ENCODE measurements at places on chromosomes 4 and X.
A peak's percentile ranks its signal among the peaks of the same experiment; 100 is the strongest.

DNA sequence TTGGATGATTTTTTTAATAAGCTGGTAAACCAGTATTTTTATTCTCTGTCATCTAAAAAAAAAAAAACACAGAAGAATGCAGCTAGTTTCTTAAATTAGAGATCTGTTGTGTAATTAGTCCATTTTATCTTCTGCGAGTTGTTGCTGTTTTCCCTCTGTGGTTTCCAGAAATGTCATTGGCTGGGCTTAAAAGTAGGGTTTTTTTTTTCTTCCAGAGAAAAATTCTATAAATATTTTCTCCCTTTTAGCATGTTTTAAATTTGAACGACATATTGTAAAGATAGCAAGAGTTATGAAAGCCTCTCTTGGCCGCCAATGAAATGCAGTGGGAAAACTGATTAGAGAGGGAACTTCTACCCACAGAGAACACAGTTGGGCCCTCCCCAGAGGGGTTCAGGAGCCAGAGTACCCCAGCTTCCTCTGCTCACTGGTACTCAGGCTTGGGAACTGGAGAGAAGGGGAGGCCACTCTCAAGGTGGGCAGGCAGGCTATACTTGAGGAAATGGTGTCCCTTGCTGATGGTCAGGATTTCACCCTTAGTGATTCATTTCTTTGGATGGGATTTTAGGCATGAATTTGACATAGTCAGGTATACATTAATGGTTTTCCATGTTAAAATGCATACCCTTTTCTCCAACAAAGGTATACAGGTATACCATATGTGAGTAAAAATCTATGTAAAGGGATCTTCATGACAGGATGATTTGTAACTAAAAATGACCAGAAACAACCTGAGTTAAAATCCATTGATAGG lies 166.1 kb downstream of the BCOR start:
- DNase-seq, result no peak

DNA sequence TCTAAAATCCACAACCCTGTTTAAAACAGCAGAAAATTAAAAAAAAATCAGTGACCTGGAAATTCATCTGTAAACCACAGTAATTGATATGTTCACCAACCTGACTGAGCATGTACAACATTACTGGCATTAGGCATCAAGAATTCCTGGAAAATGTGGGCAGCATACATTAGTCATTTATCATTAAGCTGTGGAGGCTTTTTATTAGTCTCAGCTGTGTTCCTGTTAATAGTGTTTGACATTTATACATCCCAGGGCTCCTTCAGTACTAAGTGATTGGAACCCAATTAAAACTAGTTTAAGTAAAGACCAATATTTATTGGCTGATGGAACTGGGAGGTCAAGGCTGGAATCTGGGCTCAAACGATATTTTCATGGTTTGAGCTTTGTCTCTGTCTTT lies 227.3 kb upstream of the GIMD1 start:
- DNase-seq, result no peak

DNA sequence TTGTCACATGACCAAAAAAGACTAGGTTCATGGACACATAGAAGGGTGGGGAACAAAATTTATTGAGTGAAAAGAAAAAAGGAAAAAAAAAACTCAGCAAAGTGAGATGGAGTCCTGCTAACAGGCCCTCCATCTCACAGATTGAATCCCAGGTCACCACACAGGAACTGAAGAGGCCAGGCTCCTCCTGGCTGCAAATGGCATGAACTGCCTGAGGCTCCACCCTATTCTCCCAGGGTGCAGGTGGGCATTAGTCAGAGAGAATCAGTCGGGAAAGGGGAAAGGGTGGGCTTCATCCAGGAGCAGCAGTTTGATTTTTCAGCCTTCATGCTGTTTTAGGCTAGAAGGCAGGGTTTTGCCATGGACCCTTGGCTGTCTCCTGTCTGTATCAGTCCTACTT lies 128.5 kb upstream of the GRID2 start:
- DNase-seq, result no peak

DNA sequence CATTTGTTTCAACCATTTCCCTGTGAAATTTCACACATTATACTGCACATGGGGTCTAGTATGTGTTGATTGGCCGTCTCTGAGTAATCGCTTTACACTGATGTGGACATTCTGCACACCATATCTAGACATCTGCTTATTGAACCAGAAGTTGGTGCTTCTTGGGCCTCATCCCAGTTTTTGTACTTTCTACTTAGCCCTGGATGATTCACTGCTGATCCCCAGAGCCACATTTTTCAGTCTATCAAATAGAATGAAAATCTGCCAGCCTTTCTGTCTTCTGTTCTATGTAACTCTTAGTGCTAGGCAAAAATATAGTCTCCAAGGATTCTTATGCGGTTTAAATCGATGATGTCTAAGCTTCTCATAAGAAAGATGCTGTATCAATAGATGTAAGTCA lies 40.5 kb upstream of the RELL1 start:
- no peak for DNase-seq

DNA sequence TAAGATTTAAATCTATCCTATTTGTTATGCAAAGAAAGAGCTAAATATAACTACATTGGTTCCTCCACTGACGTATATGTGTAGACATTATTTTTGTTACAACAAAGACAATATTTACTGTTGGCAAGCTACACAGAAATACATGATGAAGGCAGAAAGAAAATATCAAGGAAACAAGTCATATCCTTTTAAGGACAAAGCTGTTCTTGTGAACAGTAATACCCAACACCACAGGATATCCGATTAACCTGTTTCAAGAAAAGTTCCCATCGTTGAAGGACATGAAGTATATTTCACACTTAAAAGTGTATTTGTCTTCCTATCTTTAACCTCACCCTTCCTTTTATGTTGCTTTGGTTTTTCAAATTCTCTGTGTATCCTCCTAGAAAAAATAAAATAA lies 235.8 kb upstream of the AADAT start:
- DNase-seq, result no peak

- DNase-seq, result no peak
Observed at GRCh38 chr4:55311792-55312488, 34.1 kb upstream of the SRD5A3 start.

- DNase-seq, result no peak
Observed at GRCh38 chrX:46152756-46153155, 392.5 kb downstream of the ZNF674 start.

DNA sequence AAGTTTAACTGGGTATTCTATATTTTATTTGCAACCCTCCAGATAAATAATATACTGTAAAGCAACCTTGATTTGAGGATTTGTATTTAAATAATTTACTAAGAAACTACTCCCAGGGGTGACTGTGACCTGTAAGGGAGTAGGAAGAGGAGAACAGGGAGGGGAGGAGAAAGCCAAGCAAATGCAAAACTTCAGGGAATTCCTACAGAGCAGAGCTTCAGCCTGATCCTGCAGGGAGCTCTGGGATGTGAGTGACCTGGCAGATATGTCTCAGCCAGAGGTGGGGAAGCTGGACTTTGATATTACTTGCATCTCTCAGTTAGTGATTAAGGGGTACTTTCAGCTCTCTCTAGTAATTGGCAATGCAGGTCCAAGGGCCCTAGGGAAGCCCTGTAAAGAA lies 302.0 kb downstream of the FRMPD4 start:
- no peak for DNase-seq

DNA sequence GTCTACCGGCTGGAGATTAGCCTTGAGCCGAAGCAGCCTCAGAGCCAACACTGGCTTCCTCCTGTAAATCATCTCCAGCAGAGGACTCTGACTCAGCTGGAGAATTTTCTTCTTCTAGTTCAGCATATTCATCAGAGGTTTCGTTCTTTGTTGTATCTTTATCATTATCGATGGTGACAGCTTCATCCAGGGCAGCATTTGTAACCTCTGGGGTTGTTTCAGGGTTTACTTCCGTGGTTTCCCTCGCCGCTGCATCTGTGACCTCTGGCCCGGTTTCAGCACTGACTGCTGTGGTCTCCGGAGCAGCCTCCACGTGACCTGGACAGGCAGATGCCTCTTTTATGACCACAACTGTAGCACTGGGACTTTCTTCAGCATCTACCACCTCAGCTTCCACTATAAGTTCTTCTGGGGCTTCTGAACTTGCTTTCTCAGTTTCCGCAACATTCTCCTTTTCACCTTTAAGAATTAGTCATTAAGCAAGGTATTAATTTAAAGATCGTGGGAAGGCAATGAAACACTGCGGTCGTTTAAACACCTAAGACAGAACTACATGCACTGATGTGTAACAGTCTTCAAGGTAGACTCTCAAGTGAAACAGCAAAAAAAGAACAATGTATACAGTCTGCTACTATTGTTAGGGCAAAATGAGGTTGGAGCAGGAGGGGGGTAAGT lies 13.3 kb downstream of the MGARP start:
- DNase-seq, result peak; percentile 76

- no peak for DNase-seq
Observed at GRCh38 chrX:122026665-122027064, 979.3 kb downstream of the GLUD2 start.

GRCh38 chr4:182380771-182381181 lies 137.6 kb downstream of the TENM3 start:
- no peak for DNase-seq

- no peak for DNase-seq
Observed at GRCh38 chr4:68184923-68185322, 55.3 kb upstream of the TMPRSS11F start.

- no peak for DNase-seq
Observed at GRCh38 chr4:147480891-147481576, at the start of gene EDNRA. Gene EDNRA (plus strand): TSS chr4:147481097. CDS start chr4:147485682, 4,585 bp downstream.

DNA sequence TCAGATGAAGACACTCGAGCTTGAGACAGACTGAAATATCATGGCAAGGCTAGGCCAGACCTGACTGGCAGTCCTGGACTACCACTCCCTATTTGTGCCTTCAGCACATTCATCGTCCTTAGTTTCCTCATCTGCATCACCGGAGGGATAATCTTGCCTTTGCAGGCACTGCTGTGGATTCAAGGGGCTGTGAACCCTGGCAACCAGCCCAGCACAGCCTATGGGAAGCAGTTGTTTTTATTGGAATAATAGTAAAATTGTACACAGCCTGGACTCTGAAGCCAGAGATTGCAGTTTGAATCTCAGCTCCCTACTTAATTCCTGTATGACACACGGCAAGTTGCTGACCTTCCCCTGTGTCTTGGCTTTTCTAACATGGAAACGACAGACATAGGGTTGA lies 161.0 kb downstream of the NSUN7 start:
- DNase-seq, result no peak

GRCh38 chr4:150135134-150135772 lies 57.0 kb downstream of the DCLK2 start:
- no peak for DNase-seq

- DNase-seq, result peak; percentile 31
Observed at GRCh38 chr4:1928356-1929239, 57.4 kb downstream of the NSD2 start.

DNA sequence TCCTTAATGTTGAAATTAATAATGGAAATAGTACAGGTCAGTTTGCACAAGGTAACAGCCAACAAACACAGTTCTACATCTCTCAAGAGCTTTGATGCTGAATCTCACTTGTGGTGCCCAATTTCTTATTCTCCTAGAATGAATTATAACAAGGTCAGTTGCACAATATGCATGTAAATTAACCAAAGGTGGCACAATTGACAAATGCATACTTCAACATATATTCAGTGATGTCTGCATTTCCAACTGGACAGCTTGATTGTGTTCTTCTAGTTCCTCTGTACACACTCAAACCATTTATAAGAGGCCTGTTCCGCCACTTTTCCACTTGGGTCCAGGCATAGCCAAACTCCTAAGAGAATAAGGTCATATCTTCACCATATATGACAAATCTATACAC lies 210.3 kb upstream of the EPHA5 start:
- DNase-seq, result no peak

DNA sequence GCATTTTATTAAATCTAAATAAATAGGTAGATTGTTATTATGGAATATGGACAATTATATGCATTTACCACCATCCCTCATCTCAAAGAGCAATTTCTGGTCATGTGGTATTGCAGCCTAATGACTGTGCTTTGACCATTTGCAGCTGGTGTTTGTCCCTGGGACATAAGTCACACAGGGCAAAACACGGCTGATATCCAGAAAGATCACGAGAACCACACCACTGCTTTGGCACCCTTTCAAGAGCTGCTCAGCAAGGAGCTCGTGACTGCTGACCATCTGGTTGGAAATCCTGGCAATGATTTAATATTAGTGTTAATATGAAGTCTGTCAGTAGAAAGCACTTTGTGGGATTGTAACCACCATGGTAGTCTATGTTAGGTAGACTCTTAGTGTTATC lies 545.0 kb downstream of the GBA3 start:
- DNase-seq, result no peak

GRCh38 chrX:17412692-17413091 lies 37.7 kb downstream of the NHS start:
- DNase-seq, result no peak

DNA sequence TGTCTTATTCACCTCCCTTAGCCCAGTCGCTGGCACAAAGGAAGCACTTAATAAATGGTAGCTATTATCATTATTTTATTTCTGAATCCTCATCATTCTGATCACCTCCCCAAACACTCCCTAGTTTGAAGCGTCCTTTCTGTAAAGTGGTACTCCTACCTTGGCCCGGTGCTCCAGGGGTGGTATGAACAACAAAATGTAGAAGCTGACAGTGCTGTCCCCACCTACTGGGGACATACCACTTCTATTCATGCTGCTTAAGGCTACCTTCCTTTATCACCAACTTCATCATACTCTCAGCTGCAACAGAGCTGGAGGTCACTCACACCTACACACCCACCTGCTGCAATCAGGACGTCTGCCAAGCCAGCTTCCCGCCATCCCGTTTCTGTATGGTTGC lies 40.8 kb upstream of the APLN start:
- no peak for DNase-seq

GRCh38 chr4:128388796-128389195 lies 101.2 kb upstream of the PGRMC2 start:
- no peak for DNase-seq

DNA sequence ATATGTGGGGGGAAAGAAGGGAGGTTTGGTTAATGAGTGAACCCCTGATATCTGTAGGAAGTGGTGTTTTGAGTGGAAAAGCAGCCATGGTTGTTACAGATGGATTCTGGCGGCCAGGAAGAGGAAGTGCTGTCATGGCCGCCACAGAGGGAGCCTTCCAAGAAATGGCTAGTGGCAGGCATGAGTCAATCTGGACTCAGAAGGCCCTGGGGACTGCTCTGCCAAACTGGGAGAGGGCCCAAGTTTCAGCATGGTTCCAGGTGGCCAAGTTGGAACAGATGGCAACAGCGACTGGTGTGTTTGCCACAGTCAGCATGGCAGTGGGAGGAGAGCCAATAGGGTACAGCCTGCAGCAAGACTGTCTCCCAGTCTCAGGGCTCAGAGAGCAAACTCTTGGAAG lies 32.5 kb downstream of the ETDB start:
- no peak for DNase-seq

GRCh38 chrX:118795528-118796280 lies 27.9 kb upstream of the ZCCHC12 start:
- DNase-seq, result no peak

DNA sequence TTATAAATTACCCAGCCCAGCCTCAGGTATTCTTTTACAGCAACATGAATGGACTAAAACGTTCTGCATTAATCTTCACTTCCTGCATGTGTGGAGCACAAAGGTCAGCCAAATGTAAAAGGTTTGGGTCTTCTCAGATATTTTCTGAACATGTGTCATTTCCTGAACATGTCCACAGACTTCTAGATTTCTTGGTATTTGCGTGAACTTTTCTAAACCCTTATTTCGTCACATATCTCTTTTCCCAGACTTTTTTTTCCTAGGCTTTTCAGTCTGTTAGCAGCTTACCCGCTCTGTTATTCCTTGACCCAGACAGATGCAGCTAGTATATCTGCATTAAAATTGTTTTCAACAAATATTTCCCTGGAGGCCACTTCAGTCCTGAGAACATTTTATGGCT lies 57.3 kb upstream of the USP51 start:
- DNase-seq, result no peak
